ENCODE measurements at places on chromosomes 13 and 19.

DNA sequence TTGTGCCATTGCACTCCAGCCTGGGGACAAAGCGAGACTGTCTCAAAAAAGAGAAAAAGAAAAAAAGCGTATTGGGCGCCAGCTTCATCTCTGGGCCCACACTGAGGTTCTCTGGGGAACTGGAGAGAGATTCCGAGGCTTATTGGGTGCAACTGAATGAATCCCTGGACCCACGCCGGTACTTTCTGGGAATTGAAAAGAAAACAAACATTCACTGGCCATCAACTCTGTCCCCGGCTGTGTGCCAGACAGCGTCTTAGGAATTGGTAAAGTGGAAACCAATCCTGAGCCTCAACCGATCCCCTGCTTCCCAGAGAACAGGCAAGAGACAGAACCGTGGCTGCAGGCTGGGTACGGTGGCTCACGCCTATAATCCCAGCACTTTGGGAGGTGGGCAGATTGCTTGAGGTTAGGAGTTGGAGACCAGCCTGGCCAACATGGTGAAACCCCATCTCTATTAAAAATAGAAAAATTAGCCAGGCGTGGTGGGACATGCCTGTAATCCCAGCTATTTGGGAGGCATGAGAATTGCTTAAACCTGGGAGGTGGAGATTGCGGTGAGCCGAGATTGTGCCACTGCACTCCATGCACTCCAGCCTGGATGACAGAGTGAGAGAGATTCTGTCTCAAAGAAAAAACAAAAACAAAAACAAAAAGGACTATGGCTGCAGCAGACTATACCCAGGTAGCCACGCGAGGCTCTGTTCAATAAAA is 8.6 kb downstream of the ANO8 start:
- no peak for DNase-seq

- DNase-seq = peak; percentile 15
These were observed 29.8 kb upstream of the SPACA7 start for GRCh38 chr13:112346173-112346898.

- peak; percentile 82 for DNase-seq
These were observed 87.6 kb downstream of the HSPH1 start for GRCh38 chr13:31073859-31074718.

- DNase-seq = no peak
These were observed 602.5 kb upstream of the ARGLU1 start for GRCh38 chr13:107170270-107170931.

GRCh38 chr13:94236872-94237271 is 242.6 kb downstream of the DCT start:
- peak; percentile 11 for DNase-seq

DNA sequence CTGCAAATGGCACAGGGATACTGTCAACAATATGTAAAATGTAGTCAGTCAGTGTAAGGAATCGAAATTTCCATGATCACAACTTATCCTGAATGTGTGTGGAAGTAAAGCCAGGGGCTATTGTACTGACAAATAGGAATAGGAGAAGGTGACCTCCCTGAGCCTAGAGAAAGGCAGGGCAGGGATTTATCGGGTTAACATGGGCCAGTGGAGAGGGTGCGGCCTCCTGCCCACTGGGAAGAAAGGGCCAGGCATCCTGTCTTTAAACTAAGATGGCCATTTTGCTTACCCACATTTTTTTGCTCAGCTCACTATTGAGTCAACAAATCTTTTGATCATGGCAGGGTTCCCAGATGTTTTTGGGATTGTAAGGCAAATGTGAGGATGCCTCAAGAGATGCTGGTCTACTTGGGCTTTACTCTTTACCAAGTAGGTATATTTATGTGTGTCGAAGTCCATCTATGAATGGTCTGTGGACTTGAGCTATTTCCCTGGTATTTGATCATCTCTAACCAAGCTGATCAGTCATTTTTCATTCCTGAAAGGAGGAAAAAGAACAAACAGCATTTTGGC is 116.6 kb upstream of the RNF113B start:
- DNase-seq = no peak

- DNase-seq = peak; percentile 24
These were observed 5.4 kb upstream of the LRFN1 start for GRCh38 chr19:39325778-39326665.

- DNase-seq = no peak
These were observed 82.4 kb upstream of the SGCG start for GRCh38 chr13:23098161-23098907.

DNA sequence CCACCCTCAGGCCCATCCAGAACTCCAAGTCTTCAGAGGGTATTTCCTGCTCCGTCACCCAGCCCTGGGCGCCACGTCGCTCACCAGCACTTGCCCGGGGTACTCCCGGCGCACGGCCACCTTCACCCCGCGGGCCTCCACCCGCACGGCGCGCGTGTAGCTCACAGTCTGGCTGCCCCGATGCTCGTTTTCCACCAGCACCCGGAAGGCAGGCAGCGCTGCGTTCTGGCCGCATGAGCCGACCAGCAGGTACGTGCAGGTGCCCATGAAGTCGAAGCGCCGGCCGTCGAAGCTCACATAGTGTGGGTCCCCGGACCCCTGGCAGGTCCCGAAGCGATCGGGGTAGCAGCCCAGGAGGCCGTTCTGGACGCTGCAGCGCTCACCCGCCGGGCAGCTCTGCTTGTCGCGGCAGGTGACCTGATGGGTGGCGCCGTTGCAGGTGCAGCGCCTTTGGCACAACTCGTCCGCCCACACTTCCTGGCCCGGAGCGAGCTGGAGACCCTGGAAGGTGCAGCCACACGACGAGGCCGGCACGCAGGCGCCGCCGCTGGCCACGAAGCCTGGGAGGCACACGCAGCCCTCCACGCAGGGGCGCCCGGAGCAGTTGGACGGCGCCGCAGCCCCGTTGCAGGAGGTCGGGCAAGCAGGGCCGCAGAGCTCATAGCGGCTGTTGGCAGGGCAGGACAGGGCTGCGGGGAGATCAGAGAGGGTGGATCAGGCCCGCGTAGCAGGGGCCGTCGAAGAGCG is 19.2 kb downstream of the FCGBP start:
- DNase-seq = no peak

GRCh38 chr19:24051516-24051915 is 35.5 kb upstream of the ZNF254 start:
- DNase-seq = no peak

GRCh38 chr19:51986309-51987291 is at the start of gene ZNF350:
Gene ZNF350 (minus strand): TSS chr19:51986840. CDS start chr19:51974360, 12,480 bp downstream.
- DNase-seq = peak; percentile 94

- DNase-seq = no peak
These were observed 27.7 kb downstream of the PPP2R1A start for GRCh38 chr19:52217576-52217975.

DNA sequence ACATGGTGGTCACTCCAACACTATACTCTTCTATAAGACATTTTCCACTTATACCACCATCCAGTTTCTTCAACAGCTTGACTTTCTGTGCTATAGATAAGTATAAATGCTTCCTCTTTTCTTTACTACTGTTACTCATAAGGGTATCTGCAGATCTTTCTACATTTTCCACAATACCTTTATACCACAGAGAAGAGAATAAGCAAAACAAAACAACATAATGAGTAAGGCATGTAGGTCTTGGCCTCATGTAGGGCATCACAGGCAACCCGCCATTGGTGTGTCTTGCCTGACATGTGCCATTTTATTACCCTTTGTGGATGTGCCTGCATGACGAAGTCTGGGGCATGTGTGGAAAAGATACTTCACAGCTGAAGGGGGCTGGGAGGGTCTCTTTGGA is 265.3 kb upstream of the STARD13 start:
- peak; percentile 40 for DNase-seq

DNA sequence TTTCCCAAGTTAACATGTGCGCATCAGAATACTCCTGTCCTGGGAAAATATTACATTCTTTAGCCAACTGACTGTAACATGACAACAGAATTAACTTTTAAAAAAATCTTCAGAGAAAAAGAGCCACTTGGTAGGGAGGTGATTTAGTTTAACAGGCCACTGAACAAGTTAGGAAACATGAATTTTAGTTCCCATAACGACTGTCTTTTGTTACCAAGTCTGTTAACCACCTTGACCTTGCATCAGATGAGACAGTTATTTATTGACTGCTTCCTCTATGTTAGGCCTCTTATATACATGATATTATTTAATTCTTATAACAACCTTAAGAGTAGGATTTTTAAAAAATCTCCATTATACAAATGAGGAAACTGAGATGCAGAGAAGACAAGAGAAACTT is 268.6 kb downstream of the NDFIP2 start:
- no peak for DNase-seq

DNA sequence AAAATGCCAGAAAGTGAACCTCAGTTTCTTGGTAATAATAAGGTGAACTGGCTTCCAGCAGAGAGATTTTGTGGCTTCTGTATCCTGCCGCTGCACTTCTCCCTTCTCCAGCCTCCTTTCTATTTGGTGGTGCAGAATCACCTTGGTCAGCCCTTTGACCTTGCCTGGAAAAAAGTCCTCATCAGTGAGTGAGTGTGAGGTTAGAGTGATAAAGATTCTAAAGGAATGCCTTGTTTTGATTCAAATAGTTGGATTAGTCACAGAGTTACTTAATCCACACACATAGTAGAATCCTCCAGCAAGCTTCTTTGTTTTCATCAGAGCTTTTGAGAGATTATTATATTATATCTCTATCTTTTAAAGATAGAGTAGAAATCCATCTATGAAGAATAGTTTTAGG is 140.9 kb downstream of the KCNRG start:
- no peak for DNase-seq

GRCh38 chr13:92941167-92941566 is 285.4 kb upstream of the GPC6 start:
- no peak for DNase-seq

GRCh38 chr13:110173247-110173818 is 133.6 kb downstream of the COL4A1 start:
- no peak for DNase-seq

- DNase-seq = peak; percentile 47
These were observed 89.4 kb downstream of the DPF1 start for GRCh38 chr19:38134540-38135149.

DNA sequence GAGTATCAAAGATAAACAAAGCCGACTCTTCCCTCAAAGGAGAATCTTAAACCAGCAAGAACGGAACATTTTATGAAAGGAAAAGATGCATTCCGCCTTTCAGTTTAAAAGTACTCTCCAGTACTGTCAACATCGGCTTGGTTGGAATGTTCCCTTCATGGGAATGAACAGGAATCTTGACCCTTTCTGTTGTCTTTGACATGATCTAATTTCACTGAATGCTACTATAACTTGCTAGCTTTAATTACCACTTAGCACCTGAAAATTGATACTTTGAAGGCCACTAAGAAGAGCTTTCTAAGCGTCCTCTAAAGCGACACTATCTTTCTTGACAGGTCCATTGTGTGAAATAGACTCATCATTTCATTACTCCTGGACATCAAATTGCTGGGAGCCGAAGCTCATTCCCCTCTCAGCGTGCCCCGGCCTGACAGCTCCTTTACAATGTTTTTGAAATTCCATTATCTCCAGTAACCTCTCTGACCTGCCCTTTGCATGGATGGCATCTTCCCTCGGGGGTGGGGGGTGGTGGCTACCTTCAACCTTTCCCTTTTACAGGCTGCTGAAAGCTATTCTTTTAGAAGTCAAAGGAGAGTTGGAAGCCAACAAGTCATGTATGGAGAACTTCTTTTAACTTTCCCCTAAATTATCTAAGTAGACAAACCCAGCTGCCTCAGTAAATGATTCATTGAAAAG is 67.9 kb downstream of the EFNB2 start:
- DNase-seq = no peak

GRCh38 chr13:70662231-70662940 is 554.1 kb upstream of the KLHL1 start:
- DNase-seq = no peak

DNA sequence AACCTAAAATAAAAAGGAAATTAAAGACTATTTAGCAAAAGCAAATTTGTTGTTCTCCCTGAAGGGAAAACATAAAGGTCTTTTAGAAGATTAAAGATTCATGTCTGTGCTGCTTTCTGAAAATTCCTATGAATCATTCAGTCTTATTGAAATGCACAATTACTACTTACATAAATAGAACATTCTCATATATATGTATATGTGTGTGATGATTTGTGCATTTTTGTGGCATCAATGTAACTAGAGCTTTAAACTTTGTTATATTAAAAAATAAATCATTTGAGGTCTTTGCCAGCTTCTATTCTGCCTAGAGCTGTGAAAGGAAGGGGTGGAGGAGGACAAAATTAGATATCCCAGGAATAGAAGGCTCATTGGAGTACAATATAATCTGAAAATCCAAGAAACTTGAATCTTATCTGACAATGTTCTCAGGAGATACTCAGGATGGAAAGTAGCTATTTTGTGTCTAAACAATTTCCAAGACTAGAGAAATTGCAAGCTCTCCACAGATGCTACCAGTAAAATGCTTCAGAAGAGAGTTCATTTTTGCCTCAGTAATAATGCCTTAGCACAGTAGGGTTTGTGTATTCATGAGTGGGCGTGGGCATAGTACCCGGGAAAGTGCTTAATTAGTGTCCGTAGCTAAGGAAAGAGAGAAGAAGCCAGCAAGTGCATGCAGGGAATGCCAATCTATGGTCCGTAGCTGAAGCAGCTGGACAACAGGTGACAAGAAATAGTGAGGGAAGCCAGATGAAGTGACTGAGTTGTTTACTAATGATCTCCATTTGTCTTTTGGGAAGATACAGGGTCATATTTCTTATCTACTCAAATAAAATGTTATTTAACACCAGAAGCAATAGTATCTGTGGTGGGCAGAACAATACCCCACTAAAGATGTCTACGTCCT is 395.5 kb upstream of the NBEA start:
- DNase-seq = no peak

DNA sequence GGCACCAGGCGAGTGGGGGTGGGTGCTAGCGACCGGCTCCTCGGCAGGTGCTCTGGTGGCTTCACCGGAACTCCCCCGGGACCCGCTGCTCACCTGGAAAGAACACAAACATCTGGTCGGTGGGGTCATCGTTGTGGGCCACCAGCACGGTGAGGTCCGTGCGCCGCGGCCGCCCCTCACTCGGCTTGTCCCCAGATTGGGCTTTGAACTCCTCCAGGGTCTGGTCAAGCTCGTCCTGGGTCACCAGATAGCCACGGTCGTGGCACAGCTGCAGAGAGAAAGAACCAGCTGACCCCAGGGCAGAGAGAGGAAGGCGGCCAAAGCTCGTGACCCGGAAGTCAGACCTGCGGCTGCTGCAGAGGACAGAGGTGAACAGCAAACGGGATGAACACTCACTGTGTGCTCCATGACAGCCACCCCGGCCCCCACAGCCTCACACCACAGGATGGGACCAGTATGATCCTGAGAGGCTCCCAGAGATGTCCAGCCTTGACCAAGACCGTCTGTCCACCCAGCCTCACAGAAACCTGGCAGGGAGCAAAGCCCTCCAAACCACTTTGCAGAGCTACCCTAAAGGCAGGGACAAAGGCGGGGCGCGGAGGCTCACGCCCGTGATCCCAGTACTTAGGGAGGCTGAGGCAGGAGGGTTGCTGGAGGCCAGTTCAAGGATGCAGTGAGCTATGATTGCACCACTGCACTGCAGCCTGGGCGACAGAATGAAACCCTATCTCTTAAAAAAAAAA is 1.2 kb downstream of the POLR2E start:
- DNase-seq = no peak

DNA sequence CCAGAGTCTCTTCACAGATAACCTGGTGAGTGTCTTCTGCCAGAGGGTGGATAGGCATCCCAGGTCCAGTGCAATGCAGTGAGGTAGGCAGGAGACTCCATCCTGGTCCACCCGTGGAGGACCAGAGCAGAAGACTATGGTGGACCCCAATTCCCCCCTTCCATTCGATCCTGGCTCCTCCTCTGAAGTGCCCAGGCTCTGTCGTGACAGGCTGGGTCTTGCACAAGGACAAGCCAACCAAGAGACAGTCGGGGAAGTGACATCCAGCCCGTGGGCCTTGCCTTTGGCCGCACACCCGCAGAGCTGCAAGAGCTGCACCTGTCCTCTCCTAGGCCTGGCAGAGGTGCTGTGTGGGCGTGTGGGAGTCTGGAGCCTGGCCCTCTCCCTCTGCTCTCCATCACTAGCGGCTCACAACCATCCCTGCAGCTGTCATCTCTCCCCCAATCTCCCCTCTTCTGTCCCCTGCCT is 3.1 kb downstream of the ZNF784 start:
- DNase-seq = no peak

All from activated CD4-positive, alpha-beta memory T cell treated with anti-CD3 and anti-CD28 coated beads for 36 hours (primary cell).